ENCODE measurements at places on chromosomes 11 and 22. TPM values are rescaled to one million over a fixed set of nuclear protein-coding genes. Genes with fewer than 3 reads are reported as not detected.

C1QTNF5 gene
- 17.4 TPM for total RNA-seq

OR51B4 gene
- total RNA-seq, result 2.0 TPM

HBG1 gene
- total RNA-seq, result 39.3 TPM

OR8D1 gene
- not detected for total RNA-seq

DEPDC7 gene
- total RNA-seq, result 10.5 TPM

TNNI2 gene
- total RNA-seq, result 32.6 TPM

PLAAT4 gene
- total RNA-seq, result 9.4 TPM

NNMT gene
- 9.7 TPM for total RNA-seq

SLC25A17 gene
- total RNA-seq, result 20.1 TPM

CALCA gene
- total RNA-seq, result not detected

CASP5 gene
- 0.74 TPM for total RNA-seq

CRYBB3 gene
- total RNA-seq, result not detected

LGALS12 gene
- 0.48 TPM for total RNA-seq

PYGM gene
- 15.1 TPM for total RNA-seq

MN1 gene
- total RNA-seq, result 9.1 TPM

TMEM45B gene
- total RNA-seq, result 18.2 TPM

DERL3 gene
- 0.74 TPM for total RNA-seq

CASP1 gene
- total RNA-seq, result 17.8 TPM
